ENCODE measurements at places on chromosomes 2 and 18.

GRCh38 chr2:236568068-236568921, 1.3 kb upstream of the ACKR3 start:
- no peak for DNase-seq

- DNase-seq = no peak
Observed at GRCh38 chr2:134549104-134549503, 169.7 kb downstream of the TMEM163 start.

DNA sequence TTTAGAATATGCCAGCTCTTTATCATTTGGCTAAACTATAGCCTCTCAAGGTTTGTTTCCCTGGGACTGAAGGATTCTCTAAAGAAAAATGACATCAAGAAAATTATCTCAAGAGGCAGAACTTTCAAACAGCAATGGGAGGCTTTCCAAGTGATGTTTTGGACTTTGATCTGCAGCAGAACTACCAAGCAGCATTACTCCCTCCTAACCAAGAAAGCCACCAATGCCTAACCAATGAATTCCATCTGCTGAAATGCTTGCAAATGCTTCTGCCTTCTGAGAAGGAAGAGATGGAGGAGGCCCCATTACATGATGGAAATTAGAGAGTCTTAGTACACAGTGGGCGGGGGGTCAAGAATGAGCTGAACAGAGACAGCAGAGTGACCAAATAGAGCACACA, 95.1 kb upstream of the SLC35G4 start:
- DNase-seq = no peak

DNA sequence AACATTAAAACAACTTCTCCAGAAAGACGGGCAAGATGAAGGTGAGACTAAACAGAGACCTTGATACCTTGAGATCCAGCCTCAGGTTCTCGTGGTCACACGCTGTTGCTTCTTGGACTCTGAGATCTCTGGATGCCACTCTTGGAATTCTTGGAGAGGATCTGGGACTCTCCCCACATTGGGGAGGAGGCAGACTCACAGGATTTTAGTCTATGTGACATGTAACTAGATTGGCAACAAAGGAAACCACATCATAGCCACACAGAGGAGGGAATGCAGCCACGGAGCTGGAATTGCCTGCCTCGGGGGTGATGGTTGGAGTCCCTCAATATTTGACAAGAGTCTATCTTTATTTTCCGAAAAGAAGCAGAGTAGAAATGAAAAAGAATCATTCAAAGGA, 78.8 kb upstream of the IGFBP5 start:
- no peak for DNase-seq

DNA sequence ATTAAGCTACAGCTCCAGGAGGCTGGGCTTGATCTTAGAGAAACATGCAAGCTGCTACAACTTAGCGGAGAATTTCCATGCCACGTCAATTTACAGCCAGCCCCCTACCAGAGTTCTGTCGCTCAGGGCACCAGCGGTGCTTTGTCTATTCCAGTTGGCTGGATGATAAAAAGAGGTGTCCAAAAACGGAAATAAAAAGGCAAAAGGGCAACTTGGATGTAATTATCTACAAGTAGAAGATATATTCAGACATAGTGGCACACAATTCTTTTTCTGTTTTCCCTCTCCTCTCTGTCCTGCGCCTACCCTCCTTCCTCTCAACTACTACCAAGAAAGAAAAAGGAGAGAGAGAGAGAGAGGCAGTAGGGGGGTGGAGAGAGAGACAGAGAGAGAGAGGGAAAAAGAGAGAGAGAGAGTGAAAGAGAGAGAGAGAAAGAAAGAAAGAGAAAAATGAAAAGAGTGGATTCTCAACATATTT, 363 bp upstream of the RFTN2 start:
- DNase-seq = no peak
